ENCODE measurements at places on chromosomes 7 and 10.

GRCh38 chr10:110901954-110902819 lies 16.8 kb downstream of the BBIP1 start:
- no peak for DNase-seq

DNA sequence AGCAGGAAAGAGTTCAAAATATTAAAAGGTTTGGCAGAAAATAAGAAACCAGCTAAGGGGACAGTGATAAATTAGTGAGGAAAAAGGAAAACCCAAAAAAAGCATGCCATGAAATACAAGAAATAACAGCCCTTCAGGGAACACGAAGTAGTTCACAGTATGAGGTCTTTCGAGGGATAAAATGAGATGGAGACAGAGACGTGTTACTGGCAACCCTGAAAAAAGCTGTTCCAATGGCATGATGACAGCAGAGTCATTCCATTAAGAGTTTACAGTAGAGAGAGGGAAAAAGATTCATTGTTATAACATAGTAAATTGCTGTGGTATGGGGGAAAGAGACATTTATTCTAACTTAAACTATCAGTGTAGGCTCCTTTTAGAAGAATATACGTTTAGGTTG lies 391.2 kb downstream of the ANKRD7 start:
- peak; percentile 50 for DNase-seq

DNA sequence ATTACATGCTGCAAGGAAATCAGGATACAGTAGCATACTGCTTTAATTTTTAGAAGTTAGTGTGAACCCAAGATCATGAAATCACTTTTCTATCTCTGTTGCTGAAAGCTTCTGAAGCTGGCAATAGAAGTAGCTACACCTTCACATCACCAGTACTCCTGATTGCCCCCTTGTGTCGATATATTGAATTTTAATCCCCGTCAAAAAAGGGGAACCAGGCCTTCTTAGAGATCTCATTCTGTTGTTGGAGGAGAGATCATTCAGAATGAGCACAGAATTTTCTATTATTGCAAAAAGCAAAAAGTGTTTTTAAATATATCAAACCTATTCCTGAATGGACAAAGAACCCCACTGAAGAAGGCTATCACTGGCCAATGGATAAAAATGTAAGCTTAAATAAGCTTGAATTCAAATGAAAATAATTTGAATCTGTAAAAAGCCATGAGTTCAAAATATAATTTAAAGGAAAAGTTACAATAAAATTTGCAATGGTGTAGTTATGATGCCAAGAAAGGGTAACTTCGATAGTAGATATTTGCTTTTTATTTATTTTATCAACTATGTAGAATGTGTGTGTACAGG lies 39.7 kb upstream of the TEX47 start:
- peak; percentile 6 for DNase-seq

DNA sequence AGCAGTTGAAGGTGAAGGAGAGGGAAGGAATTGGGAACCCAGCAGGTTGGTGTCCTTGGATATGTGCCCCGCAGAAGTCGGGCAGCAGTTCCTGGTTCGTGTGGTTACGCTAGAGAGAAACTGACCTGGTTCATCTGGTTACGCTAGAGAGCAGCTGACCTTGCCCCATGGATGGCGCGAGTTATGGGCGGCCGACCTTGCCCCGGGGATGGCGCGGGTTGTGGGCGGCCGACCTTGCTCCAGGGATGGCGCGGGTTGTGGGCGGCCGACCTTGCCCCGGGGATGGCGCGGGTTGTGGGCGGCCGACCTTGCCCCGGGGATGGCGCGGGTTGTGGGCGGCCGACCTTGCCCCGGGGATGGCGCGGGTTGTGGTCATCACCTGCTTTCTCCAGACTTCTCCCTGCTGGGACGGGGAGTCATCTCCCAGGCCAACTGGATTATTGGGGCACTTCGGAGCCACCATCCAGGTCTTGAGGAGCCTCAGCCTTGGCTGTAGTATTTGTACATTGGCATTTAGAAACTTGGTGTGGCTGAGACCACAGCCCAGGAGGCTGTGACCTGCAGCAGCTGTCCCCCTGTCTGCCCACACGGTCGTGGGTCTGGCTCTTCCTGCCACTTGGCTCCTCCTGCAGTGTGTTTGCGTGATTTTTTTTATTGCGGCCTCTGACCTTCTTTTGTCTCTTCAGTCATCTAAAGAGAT lies 6.1 kb downstream of the GET4 start:
- DNase-seq = no peak

GRCh38 chr7:88307823-88308222 lies 1.1 kb upstream of the STEAP4 start:
- DNase-seq = no peak

GRCh38 chr7:35285799-35286198 lies 31.9 kb upstream of the TBX20 start:
- DNase-seq = no peak

- DNase-seq = no peak
Observed at GRCh38 chr10:71433768-71434744, 37.3 kb downstream of the CDH23 start.

- no peak for DNase-seq
Observed at GRCh38 chr7:101172005-101172853, 6.9 kb upstream of the VGF start.

- no peak for DNase-seq
Observed at GRCh38 chr7:12968836-12969422, 281.5 kb downstream of the ARL4A start.

DNA sequence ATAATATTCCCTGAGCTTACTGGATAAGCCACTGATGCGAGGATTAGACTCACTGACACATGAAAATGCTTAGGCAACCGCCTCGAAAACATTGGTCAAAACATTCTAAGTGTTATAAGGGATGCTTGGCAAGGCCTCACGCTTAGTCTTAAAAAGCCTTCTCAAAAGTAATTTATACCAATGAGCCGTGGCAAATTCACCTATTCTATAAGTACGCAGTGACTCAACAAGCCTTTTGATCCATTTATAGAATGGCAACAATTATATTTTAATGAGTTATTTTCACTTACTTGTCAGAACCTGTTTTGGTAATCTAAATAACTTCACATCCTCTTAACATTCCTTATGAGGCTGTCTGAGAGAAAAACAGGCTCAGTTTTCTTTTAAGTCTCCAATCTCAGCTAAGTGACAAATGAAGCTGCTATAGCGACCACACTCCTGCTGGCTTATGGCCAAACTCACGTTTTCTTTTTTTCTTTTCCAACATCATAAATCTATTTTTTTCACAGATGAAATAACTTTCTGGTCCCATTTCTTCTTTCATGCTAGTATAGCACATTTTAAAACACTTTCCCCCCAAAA lies 121.2 kb upstream of the AFAP1L2 start:
- no peak for DNase-seq

DNA sequence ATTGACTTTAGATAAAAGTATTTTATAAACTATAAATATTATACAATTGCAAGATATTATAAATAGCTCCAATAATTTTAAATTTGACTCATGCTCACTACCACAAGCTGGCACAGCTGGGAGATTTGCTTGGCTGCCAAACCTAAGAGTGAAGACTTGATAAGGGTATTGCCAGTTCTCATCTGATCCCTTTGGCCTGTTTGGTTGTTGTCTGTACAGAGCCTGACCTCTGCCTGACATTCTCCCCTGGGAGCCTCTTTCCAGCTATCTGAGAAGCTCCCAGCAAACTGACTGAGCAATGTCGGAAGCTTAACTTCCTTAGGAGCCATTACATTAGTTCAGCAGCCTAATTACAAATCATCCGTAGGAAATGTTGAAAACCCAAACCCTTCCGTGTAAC lies 10.2 kb upstream of the LMOD2 start:
- DNase-seq = no peak

DNA sequence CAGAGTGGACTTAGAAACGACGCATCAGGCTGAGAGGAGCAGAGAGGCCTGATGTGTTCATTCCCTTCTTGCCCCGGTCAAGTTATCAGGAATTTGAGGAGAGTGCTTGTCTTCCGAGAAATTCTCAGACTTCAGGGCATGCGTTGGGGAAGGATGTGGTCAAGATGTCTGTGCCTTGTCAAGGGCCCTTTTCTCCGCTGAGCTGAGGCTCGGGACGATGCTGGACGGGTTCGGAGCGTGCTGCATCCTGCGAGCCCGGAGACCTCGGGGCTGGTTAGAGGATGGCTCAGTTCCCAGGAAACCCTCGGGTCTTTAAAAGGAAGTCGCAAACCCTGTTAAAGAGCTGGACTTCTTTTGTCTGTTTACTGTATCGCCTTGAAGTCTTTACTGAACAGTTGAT lies 325.4 kb downstream of the ADARB2 start:
- DNase-seq = no peak
